ENCODE measurements at places on chromosomes 1 and 21. TPM values are rescaled to one million over a fixed set of nuclear protein-coding genes. Genes with fewer than 3 reads are reported as not detected.

GRCh38 chr1:30696831-30697230 is 26.6 kb downstream of the MATN1 start:
- no peak overlapping the region for H3K4me3 ChIP-seq
- DNase-seq = no peak
- H3K27me3 ChIP-seq = peaks cover 14% of the 10 kb centered on the region
- H3K36me3 ChIP-seq = no peaks in the 10 kb centered on the region
- H3K27ac ChIP-seq = no peak overlapping the region
- no peaks in the 10 kb centered on the region for H3K4me1 ChIP-seq

DNA sequence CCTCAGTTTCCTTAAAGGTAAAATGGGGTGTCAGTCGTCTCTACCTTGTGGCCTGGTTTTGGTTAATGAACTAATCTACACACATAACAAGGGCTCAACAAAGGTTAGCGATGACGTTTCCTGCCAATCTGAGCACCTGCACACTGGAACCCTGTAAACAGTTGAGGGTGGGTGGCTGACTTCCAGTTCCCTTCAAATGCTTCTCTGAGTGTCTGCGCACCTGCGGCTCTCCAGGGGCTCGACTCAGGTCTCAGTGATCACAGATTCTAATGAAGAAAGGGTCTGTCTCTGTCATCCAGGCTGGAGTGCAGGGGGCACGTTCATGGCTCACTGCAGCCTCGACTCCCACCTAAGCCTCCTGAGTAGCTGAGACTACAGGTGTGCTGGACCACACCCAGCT is 3.3 kb upstream of the AGPAT3 start:
- no peak overlapping the region for H3K27ac ChIP-seq
- peaks cover 21% of the 10 kb centered on the region for H3K27me3 ChIP-seq
- no peak overlapping the region for H3K4me3 ChIP-seq
- H3K4me1 ChIP-seq = peaks cover 58% of the 10 kb centered on the region

- H3K4me1 ChIP-seq = peaks cover 17% of the 10 kb centered on the region
- no peak overlapping the region for H3K27ac ChIP-seq
- H3K4me3 ChIP-seq = no peak overlapping the region
- no peak for DNase-seq
- H3K36me3 ChIP-seq = peaks cover 44% of the 10 kb centered on the region
These were observed 8.2 kb downstream of the SLC19A1 start for GRCh38 chr21:45533846-45534635.

DNA sequence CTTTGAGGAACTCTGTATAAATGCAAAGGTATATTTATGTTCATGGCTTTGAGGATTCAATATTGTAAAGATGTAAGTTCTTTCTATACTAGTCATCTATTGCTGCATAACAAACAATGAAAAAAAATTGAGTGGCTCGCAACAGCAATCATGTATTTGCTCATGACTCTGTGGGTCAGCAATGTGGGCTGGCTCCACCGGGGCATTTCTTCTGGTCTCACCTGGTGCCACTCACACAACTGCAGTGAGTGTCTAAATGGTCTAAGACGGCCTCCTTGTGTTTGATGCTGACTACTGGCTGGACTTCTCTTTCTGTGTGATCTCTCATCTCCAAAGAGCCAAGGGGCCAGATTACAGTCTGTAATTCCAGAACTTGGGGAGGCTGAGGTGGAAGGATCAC is 45.1 kb upstream of the EXO1 start:
- DNase-seq = no peak
- H3K27me3 ChIP-seq = no peaks in the 10 kb centered on the region
- H3K36me3 ChIP-seq = no peaks in the 10 kb centered on the region
- H3K4me1 ChIP-seq = no peaks in the 10 kb centered on the region
- H3K27ac ChIP-seq = no peak overlapping the region
- H3K4me3 ChIP-seq = no peak overlapping the region

PLA2G2F gene
- not detected for total RNA-seq

PINK1 gene
- 13.1 TPM for total RNA-seq

Data from HepG2 (cell line).